Dermis lymphatic vessel endothelial cell (primary cell): ENCODE measurements at places on chromosomes 16 and 17. TPM values are rescaled to one million over a fixed set of nuclear protein-coding genes. Genes with fewer than 3 reads are reported as not detected.

Gene RPL23
- total RNA-seq, result 2,234 and 2,254 TPM in 2 replicates

Gene ANKRD40CL
- not detected in 2 replicates for total RNA-seq

Gene EVI2B
- under 0.01 TPM in 1 of 2 replicates, not detected in the other for total RNA-seq

Gene CCL14
- total RNA-seq, result 9.1 and 12.5 TPM in 2 replicates

Gene HLF
- not detected in 2 replicates for total RNA-seq

Gene SCARF1
- 69.7 and 105 TPM in 2 replicates for total RNA-seq

Gene FLOT2
- total RNA-seq, result 72.4 and 109 TPM in 2 replicates

Gene ZNF750
- total RNA-seq, result under 0.01 and 0.11 TPM in 2 replicates

Gene GPRC5C
- 3.9 and 14.3 TPM in 2 replicates for total RNA-seq

Gene SLC52A1
- under 0.01 and 0.17 TPM in 2 replicates for total RNA-seq

Gene HOXB1
- not detected in 2 replicates for total RNA-seq

Gene METTL22
- 9.9 and 13.5 TPM in 2 replicates for total RNA-seq

Gene ATP6V0A1
- 17.2 and 18.1 TPM in 2 replicates for total RNA-seq

Gene RNF40
- total RNA-seq, result 34.4 and 52.9 TPM in 2 replicates

Gene TAOK1
- total RNA-seq, result 48.1 and 58.1 TPM in 2 replicates

Gene ITGAD
- not detected in 2 replicates for total RNA-seq

Gene CCDC40
- total RNA-seq, result 2.0 and 2.3 TPM in 2 replicates

Gene CES1
- total RNA-seq, result 0.17 and 0.65 TPM in 2 replicates

Gene TRPV2
- total RNA-seq, result 9.3 and 28.2 TPM in 2 replicates

Gene PLA2G10
- not detected in 2 replicates for total RNA-seq

Gene GPR139
- not detected in 2 replicates for total RNA-seq

Gene GAS2L2
- total RNA-seq, result not detected in 2 replicates

Gene CTRB2
- total RNA-seq, result not detected in 2 replicates

Gene THRA
- 18.6 and 20.0 TPM in 2 replicates for total RNA-seq

Gene SKA2
- total RNA-seq, result 31.5 and 41.5 TPM in 2 replicates

Gene KRT15
- under 0.01 TPM in 2 replicates for total RNA-seq

Gene SLC22A31
- 0.22 TPM in 1 of 2 replicates, not detected in the other for total RNA-seq

Gene SLC6A2
- 0.11 TPM in 1 of 2 replicates, not detected in the other for total RNA-seq

Gene TNFRSF17
- total RNA-seq, result not detected in 2 replicates
